Heart right ventricle (tissue), 16 donors: ENCODE measurements at places on chromosomes 12 and 14.

DNA sequence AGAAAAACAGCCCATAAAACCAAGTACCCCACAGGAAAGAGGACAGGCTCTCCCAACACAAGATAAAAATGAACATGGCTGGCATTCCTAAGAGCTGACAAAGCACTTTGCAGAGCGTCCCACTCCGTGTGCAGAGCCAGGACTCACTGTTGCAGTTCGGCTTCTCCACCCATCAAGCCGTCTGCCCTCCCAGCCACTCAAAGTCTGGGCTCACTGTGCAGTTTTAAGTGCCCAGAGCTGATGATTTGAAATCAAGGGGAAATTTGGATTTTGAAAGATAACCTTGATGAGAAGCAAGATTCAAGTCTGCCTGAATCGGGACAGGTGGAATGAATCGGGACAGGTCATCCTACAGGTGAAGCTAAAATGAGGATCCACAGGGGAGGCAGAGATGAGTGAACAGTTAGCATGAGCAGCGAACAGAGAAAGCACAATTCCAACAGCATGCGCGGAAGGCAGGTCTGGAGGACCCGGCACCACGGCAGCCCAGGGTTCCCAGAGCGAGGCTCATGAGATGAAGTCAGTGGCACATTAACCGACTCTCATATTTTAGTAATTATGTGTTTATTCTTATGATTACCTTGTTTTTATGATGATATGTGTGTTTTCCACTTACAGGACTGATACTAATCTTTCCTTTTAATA, 39.8 kb upstream of the GPR68 start:
- peaks cover 25% of the 10 kb centered on the region for H3K36me3 ChIP-seq
- no peak overlapping the region for H3K4me3 ChIP-seq
- H3K27ac ChIP-seq = no peak overlapping the region

- DNase-seq = no peak
- H3K27ac ChIP-seq = no peak overlapping the region
- no peak overlapping the region for H3K4me3 ChIP-seq
- no peaks in the 10 kb centered on the region for H3K27me3 ChIP-seq
Observed at GRCh38 chr14:93201155-93201704, 5.6 kb downstream of the GON7 start.

GRCh38 chr12:102963796-102964195, 6.3 kb downstream of the ASCL1 start:
- DNase-seq = no peak
- H3K27me3 ChIP-seq = peaks cover 99% of the 10 kb centered on the region
- H3K4me3 ChIP-seq = no peak overlapping the region
- peaks cover under 1% of the 10 kb centered on the region for H3K4me1 ChIP-seq
- no peak overlapping the region for H3K27ac ChIP-seq

- H3K4me3 ChIP-seq = no peak overlapping the region
- peaks cover 26% of the 10 kb centered on the region for H3K36me3 ChIP-seq
- H3K27ac ChIP-seq = no peak overlapping the region
- peaks cover under 1% of the 10 kb centered on the region for H3K4me1 ChIP-seq
Observed at GRCh38 chr14:30966415-30967363, 58.8 kb upstream of the AP4S1 start.
